ENCODE measurements at places on chromosomes 2 and 18.

DNA sequence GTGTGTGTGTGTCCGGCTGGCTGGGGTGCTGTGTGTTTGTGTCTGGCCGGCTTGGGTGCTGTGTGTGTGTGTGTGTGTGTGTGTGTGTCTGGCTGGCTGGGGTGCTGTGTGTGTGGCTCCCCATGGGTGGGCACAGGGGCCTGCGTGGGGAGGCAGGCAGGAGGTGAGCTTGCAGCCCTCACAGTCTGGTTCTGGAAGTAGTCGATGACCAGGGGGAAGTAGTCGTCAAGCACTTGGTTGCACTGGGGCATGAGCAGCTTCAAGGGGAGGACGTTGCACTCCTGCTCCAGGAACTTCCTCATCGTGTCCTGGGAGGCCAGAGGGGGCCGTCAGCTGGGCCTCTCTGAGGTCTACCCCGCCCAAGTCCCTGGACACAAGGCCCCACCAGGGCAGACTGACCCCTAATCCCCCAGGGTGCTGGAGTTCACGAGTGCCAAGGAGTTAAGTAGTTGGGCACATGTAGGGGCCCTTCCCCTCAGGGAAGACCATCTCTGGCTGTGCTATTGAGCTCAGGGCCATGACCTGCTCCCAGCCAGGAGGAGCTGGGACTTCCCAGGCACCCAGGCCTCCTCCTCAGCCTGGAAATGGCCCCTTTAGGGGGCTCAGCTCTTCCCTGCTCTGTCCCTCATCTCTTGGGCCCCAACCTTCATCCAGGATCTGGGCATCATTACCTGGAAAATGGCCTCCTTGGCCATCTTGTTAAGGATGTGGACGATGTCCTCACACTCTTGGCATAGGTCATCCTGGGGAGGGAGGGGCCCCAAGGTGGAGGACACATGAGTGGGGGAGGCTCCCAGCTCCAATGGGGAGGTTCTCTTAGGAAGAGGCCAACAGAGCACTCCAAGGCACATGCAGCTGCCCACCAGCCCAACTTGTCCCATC, 1.3 kb downstream of the SFTPB start:
- DNase-seq, result no peak

DNA sequence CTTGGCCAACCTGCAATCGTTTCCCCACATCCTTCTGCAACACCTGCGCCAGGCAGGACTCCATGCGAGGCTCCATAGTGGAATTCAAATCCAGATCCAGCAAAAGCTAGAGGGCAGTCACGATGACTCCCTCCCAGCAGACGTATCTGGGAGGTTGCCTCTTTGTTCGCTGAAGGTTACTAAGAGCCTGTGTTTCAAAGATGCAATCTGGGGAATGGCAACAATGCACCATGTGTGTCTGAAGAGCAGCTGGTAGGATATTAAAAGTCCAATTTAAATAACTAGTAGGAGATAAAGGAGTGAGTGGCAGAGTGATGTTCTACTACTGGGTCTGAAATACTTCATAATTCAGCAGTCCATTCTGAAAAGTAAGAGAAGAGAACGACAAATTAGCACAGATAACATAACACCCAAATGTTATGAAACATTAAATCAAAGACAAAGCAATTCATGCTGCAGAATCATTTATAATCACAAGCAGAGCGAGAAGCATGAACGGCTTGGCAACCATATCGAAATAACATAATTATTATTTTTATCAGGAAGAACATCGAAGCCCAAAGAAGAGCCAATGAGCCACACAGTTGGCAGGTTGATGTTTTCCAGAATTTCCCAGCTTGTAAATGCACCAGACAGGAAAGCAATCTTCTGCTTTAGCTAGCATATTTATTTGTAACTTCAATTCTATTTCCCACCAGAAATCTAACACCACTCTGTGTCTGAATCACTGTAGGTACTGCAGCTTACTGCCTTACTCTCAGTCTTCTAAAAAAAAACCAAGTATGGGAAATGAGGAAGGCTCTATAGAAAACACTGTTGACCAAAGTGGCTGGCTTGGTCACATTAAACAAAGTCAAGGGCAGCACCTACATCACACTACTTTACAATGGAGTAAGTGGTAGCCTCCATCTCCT, 43.2 kb downstream of the CLASP1 start:
- no peak for DNase-seq

DNA sequence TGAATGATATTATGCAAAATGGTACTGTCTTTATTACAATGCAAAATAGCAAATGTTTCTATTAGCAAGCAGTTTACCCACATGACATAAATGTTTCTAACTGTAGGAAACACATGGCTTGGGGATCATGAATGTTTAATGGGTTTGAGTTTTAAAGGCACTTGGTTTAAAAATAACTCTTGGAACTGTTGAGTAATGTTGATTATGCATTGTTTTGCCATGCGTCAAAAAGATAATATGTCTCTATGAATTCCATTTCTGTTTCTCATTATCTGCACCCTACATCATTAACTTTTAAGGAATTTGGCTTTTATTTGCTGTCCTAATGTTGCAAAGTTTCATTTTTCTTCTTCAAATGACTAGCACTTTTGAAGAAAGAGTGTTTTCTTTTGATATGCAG, 1355.5 kb downstream of the SUCLG1 start:
- no peak for DNase-seq

DNA sequence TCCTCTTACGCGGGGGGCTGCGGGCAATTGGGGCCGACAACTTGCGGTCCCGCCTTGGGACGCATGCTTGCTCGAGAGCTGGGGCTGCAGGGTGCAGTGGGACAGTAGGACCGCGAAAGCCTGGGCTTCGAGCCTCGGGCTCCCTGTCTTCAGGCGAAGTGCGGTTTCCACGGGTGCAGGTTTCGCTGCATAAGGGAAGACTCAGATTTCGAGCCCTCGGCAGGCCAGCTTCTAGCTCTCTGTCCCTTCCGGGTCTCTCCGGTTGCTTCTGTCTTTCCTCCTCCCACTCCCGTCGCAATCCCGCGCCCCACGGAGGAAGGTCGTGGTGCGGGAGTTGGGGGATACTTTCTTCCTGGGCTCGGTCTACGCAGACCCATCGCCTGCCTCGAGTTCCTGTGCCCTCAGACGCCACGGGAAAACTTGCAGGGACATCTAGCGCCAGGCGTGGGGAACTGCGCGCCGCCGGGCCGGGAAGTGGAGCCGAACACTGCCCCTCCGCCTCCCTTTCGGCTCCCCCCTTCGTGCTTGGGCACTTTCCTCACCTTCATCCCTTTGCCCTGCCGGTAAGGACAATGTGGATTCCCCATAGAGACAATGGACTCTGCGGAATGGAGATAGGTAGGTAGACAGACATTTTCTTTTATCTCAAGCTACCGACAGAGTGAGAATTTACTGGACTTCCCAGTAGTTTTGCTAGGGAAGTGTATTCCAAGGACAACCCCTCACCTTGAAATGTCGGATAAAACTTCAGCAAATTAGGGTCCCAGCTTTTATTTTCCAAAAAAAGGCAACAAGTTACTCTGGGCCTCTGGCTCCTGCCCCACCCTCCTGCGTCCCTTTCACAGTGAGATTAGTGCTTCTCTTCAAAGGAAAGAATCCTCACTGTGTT, 4.2 kb upstream of the HOXD13 start:
- peak; percentile 83 for DNase-seq

DNA sequence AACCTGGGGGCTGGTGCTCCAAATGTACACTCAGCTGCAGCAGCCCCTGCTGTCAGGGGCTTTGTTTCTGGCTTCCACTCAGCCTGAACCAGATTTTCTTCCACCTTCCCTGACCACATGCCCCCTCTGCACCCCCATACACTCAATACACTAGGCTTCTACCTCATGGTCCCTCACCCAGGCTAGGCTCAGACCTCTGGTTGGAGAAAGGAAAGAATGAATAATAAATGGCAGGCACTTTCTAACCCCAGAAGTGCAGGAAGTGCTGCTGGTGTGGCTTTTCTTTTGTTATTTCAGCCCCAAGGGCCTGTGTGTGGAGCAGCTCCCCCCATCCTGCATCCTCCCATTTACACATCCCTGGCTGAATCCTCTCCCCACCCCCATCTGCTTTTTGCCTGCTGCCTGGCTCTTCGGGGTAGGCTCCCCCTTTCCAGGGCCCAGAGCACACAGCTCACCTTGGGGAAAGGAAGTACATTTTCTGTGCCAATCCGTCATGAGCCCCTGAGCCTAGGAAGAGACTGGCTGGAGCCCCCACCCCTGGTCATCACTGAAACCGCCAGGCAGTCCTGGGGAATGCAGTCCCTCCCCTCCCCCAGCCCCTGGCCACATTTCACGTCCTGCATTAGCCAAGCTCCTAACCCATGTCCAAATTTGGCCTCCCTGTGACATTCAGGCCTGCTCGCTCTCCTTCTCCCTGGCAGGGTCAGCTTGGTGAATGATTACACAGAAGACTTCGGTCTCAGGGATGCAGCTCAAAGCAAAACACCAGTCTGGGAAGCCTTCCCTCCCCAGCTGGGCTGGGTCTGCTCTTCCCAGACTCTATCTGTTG, 2.6 kb downstream of the DYSF start:
- peak; percentile 64 for DNase-seq

- peak; percentile 74 for DNase-seq
Measured at GRCh38 chr18:76565238-76566173, 70.5 kb upstream of the ZNF516 start.

DNA sequence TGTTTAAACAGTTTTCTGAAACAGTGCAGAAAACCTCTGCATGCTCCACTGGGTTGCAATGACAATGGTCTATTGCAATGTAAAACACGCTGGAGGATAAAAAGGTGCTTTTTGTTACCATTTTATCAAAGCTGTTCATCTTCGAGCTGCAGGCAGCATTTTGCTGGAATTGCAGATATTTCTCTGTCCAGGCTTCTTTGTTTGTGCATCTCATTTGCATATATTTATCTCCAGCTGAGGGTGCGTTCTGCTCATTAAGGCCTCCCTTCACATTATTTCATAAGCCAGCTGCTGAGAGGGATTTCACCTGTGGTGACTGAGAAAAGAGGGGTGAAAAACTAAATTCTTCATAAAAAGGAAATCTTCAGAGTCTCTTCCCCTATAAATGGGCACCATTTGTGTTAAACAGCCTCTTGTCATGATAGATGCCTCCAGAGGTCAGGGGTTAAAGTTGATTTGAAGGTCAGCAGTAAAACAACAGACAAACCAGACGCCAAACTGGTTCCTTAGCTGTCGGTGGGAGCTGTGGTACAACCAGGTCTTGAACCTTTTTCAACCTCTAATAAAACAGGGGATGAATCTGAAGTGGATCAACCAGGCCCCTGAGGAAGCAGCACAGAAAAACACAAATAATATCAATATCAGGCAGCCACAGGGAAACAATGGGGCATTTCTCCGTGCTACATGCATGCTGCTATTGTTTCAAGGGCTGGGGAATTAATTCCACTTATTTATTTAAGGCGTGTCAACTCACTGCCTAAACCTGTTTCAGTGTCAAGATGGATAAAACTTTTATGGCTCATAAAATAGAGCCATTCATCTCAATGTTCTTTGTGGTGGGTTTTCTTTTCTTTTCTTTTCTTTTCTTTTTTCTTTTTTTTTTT, 265.1 kb downstream of the MEIS1 start:
- no peak for DNase-seq

- DNase-seq, result no peak
Measured at GRCh38 chr2:30455114-30455738, 8.2 kb downstream of the LCLAT1 start.

- no peak for DNase-seq
Measured at GRCh38 chr2:76247006-76247405, 536.3 kb upstream of the GCFC2 start.

- DNase-seq, result no peak
Measured at GRCh38 chr2:79660557-79660956, 147.7 kb downstream of the CTNNA2 start.

- DNase-seq, result no peak
Measured at GRCh38 chr2:108268001-108268400, 20.7 kb upstream of the SULT1C2 start.

DNA sequence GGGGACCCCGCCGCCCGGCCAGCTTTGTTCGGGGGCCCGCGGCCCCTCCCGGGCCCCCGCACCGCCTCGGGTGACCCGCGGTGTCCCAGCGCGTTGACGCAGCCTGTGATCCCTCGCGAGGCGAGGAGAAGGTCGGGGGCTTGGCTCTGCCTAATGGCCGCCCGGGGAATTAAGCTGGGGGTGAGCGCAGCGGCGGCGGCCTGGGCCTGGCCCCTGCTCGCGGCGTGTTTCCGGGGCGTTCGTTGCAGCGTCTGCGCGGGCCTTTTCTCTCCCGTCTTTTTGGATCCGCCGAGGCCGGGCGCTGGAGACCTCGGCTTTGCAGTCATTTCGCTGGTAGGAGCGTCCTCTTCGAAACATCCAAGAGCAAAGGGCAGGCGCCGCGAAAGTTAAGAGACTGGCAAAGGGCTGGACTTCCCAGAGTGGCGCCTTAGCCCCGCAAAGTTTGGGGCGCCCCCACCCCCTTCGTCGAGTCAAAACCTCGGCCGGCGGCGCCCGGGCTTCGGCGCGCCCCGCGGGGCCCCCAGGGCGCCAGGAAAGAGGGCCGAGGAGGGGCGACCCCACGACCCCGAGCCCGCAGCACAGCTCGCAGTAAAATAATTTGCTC, 1.3 kb downstream of the SALL3 start:
- DNase-seq, result peak; percentile 68

DNA sequence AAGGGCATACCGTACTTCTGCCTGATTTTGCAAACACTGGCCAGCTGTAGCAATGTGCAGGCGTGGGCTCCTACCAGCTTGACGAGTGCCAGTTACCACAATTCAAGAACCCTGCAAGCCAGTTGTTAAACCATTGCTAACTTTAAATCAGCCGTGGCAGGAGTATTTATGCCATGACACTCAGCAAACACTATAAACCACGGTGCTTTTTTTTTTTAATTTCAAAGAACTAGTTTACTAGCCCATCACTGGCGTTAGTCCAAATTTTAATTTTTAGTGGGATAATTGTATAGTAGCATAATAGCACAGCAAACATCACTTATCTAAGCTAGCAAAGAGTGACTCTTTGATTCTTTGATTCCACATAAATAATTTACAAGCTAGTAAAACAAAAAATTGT, 111.1 kb downstream of the COL4A4 start:
- no peak for DNase-seq

GRCh38 chr18:60445341-60445740, 72.8 kb upstream of the MC4R start:
- no peak for DNase-seq

GRCh38 chr2:125935559-125935958, 720.4 kb upstream of the GYPC start:
- no peak for DNase-seq

GRCh38 chr2:174771136-174771535, 6.9 kb upstream of the CHRNA1 start:
- no peak for DNase-seq

DNA sequence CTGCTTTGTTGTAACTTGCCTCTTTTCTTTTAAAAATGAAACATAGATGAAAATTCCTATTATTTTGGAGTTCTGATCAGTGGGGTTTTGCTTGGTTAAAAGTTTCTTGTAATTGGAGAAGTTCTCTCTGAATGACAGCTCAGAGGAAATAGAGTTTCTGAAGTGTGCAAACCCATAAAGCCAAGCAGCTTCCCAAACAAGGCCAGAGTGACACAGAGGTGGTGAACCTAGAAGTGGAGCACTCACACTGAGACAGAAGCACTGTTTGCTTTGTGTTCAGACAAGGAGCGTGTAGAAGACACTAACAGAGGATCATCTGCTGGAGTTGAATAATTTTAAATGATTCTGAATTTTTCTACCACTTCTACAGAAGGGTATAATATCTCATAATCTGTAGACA, 49.2 kb downstream of the FBXO48 start:
- DNase-seq, result no peak

Measured in ecto neural progenitor cell (in vitro differentiated cells).